AG08396 (cell line): ENCODE measurements at places on chromosomes 6 and 20.

DNA sequence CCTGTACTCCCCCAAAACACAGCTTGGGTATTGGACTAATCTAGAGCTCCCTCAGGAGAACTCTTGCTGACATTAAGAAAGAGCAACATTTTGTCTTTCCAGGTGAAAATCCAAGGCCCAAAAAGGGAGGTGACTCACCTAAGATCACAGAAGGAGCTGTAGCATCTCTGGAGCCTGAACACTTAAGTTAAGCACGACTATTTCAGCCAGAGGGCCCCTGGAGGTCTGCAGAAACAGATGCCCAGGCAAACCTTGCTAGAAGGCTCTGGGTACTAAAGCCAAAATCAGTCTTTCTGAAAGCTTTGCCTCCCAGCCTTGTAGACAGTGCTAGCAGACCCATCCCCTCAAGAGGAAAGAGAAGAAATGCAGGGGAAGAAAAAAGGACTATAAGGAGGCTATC lies 8.8 kb downstream of the EDN1 start:
- no peak for DNase-seq

DNA sequence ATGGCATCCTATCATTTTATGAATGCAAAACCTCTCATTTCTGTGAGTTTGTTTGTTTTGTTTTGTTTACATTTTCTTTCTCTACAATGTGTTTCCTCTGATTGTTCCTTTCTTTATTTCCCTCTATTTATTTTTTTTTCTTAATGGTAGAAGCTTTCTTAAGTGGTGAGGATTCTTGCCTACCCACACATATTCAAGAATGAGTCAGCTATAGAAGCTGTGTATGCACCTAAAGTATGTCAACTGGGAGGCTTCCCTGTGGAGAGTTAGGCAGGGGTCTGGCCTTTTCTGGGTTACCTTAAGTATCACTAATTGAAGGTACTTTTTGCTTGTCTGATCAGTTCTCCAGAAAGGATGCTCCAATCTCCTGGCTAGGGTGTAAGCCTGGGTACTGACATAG lies 354.0 kb downstream of the ESR1 start:
- DNase-seq: peak; percentile 17

GRCh38 chr6:81054036-81054435 lies 698.4 kb downstream of the TENT5A start:
- no peak for DNase-seq

DNA sequence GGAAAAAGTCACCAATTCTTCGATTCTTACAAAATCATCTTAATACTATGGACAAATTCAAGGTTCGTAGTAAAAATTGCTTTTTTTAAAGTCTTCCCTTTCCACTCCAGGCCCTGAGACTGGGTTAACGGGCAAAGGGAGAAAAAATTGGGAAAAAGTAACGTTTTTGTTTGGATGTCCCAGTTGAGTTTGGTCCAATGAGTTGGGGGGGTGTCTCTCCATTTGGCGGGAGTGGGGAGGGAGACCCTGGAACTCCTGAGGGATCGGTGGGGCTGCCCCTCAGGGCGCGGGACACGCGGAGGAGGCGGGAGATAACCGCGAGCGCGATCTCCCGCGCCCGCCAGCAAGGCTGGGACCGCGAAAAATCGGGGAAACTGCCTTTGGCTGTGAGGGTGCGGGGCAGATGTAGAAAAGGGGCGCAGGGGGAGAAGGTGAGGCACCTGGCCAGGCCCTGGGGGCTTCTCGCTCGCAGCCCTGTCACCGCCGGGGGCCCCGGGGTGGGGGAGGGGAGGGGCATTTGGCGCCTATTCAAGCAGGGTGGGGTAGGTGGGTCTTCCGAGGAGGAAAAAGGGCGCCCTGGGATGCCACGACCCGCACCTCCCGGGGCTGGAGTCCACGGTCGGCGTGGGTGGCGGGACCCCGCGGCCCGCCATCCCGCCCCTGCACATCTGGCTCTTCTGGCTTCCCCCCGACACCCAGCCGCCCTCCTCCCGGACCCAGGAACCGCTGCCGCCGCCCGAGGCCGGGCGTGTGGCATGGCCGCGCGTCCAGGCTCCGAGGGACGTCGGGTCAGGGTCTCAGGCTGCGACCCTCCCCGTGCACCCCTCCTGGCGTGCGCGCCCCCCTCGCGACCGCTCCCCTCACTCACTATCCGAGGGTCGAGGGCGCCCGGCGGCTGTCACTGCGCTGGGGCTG lies 595 bp downstream of the FBXO5 start:
- no peak for DNase-seq

- no peak for DNase-seq
Measured at GRCh38 chr6:79814940-79815339, 132.4 kb downstream of the ELOVL4 start.

DNA sequence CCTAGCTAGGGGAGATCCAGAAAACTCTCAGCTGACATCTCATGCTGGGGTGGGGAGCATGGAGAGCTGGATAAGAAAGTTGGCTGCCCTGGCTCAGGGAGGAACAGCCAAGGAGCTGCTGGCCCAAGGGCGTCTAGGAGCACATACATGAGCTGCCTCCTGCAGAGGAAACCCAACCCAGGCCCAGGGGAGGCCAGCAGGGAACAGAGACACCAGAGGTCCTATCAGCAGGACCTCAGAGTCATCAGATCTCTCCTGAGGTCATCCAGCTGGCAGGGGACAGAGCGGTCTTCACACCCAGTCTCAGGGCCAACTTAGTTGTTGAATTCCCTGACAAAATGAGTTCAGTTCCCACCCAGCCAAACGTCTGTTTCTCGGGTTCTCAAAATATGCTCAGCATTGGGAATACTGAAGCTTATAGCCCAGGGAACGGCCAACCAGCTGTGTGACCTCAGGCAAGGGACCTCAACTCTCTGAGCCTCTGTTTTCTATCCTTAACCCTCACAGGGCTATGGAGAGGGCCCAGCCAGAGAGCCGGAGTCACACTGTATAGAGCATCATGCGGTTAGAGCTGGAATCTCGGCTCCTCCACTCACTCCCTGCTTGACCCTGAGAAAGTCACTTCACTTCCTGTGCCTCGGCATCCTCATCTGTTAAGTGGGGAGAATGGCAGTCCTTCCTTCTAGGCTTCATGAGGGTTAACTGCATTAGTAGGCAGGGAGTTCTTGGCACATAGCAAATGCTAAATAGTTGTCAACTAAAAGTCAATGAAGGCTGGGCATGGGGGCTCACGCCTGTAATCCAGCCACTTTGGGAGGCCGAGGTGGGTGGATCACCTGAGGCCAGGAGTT lies 13.8 kb downstream of the ADA start:
- no peak for DNase-seq

GRCh38 chr6:148693882-148694484 lies 52.8 kb upstream of the UST start:
- no peak for DNase-seq

DNA sequence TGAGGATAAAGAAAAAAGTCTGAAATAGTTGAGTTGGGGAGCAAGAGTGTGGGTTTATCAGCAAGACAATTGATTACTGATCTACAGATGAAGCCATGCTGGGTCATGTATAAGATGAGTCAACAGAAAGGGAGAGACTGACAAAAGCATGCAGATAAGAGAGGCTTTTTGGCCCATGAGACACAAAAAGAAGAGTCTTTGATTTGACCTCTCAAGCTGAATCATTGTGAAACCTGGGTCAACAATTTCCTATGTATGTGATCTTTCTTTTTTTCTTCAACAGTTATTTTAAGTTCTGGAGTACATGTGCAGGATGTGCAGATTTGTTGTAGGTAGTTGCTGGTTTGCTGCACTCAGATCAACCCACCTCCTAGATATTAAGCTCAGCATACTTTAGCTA lies 15.9 kb downstream of the RIMS1 start:
- no peak for DNase-seq

DNA sequence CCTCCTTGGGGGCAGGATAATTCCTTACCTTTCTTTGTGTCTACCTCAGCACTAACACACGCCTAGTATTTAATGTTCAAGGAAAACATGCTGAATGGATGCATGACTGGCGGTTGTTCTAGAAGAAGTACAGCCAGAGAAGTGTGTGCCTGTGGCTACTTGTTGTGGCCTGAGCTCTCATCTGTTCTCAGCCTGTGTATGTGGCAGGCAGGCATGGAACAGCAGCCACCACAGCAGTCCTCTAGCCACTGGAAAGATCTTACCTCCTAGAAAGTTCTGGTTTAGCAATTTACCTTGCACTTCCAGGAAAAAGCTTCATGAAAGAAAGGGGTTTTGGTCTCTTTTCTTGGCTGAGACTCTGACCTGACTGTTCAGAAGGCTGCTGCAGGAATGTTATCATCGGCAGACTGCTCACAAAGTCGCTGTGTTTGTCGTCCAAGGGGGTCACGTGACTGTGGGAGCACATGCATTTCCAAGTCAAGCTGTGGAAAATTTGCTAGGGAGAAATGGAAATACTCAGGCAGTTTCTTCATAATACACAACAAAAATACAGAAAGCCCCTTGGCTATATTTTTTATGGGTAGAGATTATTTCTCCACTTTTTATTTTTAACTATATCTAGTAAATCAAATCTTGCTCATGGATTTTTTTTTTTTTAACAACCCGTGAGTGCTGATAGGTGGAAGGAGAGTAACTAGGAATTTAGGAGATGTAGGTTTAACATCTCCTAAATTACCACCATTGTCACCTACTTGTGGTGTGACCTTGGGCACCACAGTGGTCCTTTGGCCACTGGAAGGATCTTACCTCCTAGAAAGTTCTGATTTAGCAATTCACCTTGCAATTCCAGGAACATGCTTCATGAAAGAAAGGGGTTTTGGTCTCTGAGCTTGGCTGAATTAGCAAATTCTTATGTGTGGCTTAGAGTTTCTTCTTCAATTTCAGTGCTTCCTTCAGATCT lies 110.8 kb upstream of the GPR6 start:
- no peak for DNase-seq

DNA sequence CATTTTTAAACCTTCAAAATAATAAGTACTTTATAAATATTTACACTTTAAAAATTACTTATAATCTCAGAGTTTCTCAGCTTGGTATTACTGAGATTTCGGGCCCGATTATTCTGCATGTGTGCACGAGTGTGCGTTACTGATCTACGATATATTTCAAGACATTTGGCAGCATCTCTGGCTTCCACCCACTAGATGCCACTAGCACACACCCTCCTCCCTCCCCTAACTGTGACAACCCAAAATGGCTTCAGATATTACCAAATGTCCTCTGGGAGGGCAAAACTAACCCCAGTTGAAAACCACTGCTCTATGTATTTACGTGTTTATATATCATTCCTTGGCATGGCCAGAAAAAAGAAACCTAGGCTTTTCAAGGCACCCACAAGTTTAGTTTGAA lies 95.9 kb downstream of the FYN start:
- DNase-seq: no peak

- no peak for DNase-seq
Measured at GRCh38 chr6:139904158-139904533, 529.7 kb upstream of the CITED2 start.

GRCh38 chr20:6116758-6117157 lies 6.1 kb downstream of the FERMT1 start:
- DNase-seq: no peak

DNA sequence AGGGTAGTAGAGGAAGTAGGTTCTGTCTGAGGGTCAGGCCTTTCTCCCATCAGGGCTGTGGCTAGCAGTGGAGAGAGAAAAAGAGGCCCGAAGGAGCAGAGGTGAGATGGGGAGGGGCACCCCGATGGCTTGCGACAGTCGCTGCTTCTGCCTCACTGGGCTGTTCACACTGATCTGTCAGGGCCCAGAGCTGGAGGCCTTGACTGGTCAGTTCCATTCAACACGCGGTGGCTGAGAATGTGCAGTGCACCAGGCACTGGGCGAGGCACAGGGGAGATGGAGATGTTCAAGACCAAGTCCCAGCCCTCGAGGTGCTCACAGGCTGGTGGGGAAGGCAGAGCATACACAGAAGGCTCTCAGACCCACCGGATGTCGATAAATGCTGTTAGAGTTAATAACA lies 21.4 kb downstream of the SLC12A5 start:
- DNase-seq: no peak

DNA sequence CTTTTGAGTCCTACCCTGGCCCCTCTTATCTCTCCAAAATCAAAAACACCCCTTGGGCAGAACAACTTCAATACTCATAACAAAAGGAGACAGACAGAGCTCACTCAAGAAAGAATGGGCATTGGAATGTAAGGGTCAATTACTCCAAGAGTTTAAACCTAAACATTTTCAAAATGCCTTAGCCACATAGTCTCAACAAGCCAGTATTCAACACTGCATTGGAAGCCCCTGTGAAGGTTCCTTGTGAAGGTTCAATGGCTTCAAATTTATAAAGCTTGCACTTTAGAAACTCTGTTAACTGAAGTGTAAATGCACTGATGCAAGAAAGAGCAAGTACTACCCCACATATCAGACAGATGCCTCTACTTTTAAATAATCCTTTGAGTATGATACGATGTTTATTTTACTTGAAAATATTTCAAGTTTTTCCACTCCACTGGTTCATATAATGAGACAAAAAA lies 139.1 kb upstream of the LAMP5 start:
- DNase-seq: no peak

- DNase-seq: no peak
Measured at GRCh38 chr6:166758136-166758704, 131.2 kb upstream of the RPS6KA2 start.

GRCh38 chr6:121584586-121585369 lies 149.3 kb downstream of the GJA1 start:
- peak; percentile 32 for DNase-seq

- peak; percentile 61 for DNase-seq
Measured at GRCh38 chr6:133891149-133891926, 2.4 kb downstream of the TCF21 start.

- no peak for DNase-seq
Measured at GRCh38 chr6:2998998-2999617, 586 bp upstream of the NQO2 start.

- DNase-seq: no peak
Measured at GRCh38 chr6:170235391-170236125, 55.3 kb downstream of the DLL1 start.

GRCh38 chr6:125798734-125799508 lies 8.2 kb downstream of the NCOA7 start:
- no peak for DNase-seq

- no peak for DNase-seq
Measured at GRCh38 chr6:52995913-52996645, 995 bp upstream of the GSTA4 start.

- no peak for DNase-seq
Measured at GRCh38 chr20:61636531-61637116, 384.6 kb downstream of the CDH4 start.

GRCh38 chr20:22285555-22285954 lies 298.8 kb downstream of the FOXA2 start:
- no peak for DNase-seq

GRCh38 chr6:50541941-50542340 lies 171.4 kb upstream of the TFAP2D start:
- no peak for DNase-seq

DNA sequence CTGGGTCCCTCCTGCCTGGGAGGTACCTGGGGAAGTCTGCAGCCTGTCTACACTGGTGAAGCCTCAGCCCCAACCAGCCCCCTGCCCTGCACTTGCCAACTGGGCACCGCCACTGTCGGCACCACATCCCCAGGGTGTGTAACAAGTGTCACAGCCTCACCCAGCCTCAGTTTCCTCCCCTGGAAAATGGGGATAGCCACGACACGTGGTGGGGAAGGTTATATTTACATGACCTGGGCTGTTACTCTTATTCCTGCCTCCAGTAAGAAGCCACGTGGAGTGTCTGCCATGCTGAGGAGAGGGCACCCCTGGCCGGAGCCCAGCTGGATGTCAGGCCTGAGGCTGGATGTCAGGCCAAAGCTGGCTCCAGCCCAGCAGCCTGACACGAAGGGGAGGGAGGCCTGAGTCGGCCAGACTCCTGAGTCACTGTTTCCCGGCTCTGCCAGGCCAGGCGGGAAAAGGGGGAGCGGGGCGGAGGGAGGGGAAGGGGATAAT lies 44.9 kb downstream of the SNAI1 start:
- peak; percentile 94 for DNase-seq
